ENCODE measurements at places on chromosomes 16 and 17.

GRCh38 chr16:2470603-2471015, 488 bp upstream of the NTN3 start:
- DNase-seq, result no peak

GRCh38 chr17:41733348-41734138, 900 bp downstream of the HAP1 start:
- DNase-seq, result peak; percentile 32

- DNase-seq, result no peak
These were observed 24.2 kb upstream of the IL17C start for GRCh38 chr16:88613911-88614817.

DNA sequence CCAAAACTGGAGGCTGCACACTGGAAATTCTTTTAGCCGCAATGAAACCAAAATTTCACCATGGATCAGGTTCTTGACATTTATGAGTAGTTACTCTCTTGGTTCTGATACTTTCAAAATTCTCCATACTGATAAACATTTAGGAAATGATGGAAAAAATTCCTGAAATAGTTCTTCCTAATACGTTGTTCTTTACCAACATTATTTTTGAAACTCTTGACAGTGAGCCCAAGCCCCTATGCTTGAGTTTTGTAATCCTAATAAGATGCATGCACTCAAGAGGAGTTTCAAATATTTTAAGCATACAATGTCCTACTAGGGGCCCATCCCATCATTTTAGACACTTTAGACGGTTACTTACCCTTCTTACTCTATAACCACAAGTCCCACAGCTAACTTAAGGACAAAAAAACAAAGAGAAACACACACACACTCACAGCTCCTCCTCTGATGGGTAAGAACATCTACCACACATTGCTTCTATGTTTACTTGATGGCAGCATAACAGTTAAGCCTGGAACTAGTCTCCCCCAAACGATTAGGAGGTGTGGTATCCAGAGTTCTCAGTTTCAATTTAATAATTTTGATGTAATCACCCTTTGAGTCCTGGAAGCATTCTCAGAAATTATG, 3.7 kb downstream of the VEZF1 start:
- DNase-seq, result no peak

DNA sequence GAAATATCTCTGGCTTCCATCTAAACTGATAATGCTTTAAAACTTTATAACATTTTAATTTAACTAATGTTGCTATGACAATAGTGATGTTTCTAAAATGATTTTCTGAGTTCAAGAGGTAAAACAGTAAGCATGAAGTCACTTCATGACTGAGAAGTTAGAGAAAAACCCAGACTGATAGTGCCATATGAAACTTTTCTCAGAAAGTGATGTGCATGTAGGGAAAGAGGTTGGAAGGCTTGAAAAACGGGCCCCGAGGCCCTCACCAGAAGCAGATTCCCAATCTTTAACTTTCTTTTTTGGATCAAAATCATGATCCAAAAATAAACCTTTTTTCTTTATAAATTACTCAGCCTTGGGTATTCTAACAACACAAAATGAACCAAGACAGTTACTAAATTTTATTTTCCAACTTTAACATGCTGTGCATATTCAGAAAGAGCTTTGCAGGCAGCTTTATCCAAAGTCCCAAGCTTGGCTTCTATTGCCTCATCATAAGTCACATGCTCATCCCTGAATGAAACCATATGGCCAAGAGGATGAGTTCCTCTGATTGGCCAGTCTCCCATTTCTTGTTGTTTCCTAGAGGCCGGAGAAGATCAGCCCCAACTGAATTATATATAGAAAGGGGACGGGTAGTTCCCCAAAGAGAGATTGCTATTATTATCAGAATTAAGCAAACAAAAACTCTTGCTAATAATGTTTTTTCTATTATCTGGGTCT, 357.6 kb upstream of the SALL1 start:
- no peak for DNase-seq

GRCh38 chr16:51636920-51637769, 486.1 kb upstream of the SALL1 start:
- DNase-seq, result no peak

- no peak for DNase-seq
These were observed 18.7 kb downstream of the CD300A start for GRCh38 chr17:74485022-74485743.

DNA sequence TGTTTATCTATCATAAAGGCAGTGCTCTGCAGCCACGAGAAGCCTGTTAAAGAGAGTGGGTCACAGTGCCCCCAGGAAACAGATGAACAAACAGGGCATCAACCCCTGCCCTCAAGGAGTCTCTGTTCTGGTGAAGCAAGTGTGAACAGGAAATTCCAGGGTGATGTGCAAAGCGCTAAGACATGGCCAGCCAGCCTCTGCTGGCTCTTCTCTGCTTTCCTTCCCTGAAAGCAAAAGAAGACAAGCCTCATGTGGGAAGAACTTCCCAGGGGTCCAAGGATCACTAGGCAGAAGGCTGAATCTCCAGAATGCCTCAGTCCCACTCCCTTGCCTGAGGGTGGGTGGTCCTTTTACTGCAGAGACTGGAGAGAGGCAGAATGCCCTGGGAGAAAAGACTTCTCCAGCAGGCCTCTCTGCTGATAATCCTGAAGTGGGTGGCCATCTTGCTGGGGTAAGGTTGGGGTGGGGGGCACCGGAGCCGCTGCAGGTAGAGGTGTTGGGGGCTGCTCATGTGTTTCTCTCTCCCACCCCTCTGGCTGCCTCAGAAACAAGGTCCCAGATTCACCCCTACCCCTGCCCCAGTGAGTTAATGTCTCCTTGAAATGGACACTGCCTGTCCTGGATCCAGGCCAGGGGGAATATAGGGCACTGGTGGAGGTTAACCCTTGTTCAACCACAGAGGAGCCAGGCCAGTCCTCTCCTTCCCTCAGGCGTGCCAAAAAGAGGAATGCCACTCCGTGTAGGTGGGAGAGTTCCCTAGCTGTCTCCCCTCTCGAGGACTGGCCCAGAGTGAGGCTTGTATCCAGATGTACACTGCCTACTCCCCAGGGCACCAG, 2.4 kb downstream of the ANKRD13B start:
- DNase-seq, result no peak

- DNase-seq, result no peak
These were observed 417.1 kb downstream of the XYLT1 start for GRCh38 chr16:17053536-17054160.

DNA sequence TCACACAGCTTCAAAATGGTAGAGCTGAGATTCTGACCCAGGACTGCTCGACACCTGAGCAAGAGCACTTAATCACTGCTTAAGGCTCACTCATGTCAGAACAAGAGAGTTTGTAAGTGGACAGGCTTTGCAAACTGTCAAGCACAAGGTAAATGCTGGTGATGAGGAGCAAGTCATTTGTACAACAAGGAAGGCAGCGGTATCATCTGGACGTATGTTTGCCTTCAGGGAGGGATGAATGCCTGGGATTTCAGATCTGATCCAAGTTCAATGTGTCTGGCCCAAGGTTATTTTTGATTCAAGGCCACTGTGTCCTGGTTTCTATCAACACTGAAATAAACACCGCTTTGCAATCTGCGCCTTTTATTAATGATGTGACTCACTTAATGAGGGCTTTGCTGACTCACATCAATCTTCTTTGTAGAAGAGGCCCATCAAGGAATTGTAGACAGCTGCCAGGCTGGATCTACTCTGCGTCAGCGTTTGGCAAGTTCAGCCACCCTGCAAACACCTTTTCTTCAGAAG, 174.4 kb upstream of the HS3ST3A1 start:
- peak; percentile 48 for DNase-seq

DNA sequence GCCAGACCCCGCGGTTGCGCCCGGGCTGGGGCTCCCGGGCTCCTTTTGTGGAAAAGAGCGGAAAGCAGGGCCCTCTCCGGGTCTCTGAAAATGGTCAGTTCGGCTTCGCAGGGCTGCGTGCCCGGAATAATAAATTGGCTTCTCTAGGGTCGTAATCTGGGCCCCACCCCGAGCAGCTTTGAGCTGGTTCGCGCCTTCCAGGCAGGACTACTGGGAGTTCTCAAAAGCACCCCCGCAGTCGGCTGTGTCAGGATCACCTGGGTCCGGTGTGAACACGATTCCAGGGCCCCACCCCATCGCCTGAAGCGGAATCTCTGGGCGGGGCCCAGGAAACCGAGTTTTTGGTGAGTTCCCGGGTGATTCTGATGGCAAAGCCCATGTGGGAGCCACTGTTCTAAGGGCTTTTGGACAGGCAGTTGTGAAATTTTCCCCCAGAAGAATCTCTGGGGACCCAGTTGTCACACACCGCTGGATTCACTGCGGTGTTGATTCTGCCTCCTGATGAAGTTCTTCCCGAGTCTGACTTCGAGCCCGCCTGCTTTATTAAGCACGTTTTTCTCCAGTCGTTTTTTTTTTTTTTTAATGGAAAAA, 77.0 kb downstream of the MRC2 start:
- no peak for DNase-seq

DNA sequence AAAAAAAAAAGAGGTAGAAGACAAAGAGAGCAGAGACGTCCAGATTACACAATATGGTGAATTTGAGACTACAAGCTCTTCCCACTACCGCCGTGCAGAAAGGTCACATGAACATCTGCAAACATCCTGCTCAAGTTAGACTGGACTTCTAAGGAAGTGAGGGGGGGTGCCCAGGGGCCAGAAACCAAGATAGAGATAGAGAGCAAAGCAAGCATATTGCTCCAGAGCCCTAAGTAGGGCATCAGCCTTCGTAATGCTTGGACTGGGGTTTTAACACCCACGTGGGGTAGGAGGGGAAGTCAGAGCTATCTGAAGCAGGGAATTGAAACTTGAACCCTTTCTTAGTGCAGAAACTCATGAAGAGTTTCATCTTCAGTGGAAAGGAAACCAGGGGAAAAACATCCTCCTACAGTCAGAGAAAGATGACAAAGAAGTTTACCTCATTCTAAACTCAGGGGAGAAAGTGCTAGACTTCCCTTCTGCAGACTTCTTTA, 8.7 kb downstream of the CLEC19A start:
- peak; percentile 11 for DNase-seq

GRCh38 chr17:55911186-55911585, 160.3 kb downstream of the PCTP start:
- no peak for DNase-seq

DNA sequence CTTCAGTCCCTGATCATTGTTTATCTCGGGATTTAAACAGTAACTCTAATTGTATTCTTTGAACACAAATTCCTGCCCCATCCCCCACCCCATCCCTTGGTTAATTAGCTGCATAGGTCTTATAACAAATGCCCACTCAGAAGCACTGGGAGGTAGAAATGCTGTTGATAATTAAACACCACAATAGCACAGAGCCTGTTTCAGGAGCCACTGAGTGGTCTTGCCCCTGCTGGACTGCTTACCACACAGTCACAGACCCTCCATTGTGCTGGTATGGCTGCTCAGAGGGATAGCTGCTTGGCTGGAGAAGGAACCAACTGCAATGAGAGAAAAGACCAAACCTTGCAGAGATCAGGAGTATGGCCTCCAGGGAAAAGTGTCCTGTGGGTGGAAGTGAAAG, 214.1 kb downstream of the ANKFN1 start:
- no peak for DNase-seq

DNA sequence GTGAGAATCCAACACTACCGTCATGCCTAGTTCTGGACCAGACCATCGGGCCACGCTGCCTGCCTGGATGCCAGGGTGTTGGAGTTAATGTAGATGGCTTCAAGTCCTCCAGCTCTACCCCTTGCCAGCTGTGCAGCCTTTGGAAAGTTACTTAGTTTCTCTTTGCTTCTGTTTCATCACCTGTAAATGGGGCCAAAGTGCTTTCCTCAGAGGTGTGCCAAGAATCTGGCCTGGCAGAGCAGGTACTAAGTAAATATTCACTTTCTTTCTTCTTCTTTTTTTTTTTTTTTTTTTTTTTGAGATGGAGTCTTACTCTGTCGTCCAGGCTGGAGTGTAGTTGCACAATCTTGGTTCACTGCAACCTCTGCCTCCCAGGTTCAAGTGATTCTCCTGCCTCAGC, 159.5 kb upstream of the RPL38 start:
- peak; percentile 51 for DNase-seq

DNA sequence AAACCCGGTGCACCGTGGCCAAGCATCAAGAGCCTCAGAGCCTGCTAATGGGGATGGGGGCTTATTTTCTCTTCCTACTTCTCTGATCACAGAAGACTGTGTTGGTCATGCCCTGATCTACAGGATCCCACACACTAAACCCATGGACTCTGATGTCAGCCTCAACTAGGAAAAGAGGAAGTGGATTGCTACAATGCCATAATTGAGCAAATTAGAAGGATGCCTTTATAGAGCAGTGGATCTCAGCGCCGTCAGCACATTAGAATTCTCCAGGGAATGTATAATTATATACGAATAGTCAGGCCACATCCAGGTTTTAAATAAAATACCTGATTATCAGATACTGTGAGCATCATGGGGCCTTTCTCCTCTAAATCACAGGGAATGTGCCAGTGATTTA, 64.8 kb downstream of the VAT1L start:
- DNase-seq, result no peak

GRCh38 chr16:87690911-87691685, 74.7 kb downstream of the KLHDC4 start:
- DNase-seq, result no peak

DNA sequence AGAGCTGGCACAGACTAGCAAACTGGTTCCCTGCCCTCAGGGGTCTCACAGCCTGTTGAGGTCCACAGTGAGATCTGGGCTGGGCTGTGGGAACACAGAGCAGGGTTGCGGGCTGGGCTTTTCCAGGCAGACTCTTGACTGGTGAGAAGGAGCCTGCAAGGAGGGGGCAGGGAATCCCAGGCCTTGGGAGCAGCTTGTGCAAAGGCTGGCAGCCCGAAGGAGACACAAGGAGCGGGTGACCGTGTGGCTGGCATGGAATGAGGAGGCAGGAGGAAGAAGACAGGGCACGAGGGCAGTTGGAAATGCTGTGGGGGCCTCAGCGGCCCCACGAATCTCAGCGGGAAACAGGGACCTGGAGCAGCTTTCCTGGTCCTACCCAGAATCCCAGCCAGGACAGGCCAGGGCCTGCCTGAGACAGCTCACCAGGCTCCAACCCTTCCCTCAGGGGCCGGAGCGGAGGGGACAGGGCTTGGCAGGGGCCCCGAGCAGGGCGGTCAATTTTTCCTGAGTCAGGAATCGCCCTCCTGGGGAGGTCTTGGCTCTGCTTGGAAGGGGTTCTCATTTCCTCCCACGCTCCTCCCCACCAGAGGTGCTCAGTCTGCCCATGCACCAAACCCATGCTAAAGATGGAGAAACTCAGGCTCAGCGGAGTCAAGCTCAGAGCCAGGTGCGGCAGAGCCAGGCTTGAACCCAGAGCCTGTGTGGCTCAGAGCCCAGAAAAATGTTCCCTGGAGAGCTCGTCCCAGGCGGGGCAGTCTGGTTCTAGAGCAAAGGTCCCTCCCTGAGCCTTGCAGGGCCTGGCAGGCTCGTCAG, 9.2 kb upstream of the SNN start:
- no peak for DNase-seq

- DNase-seq, result no peak
These were observed 80.5 kb downstream of the KSR1 start for GRCh38 chr17:27536781-27537180.

- no peak for DNase-seq
These were observed 622.3 kb downstream of the TMEM114 start for GRCh38 chr16:7967996-7968509.

GRCh38 chr17:22492331-22492730, 800.0 kb downstream of the KCNJ18 start:
- no peak for DNase-seq

- no peak for DNase-seq
These were observed 25.5 kb downstream of the GRB7 start for GRCh38 chr17:39763051-39763820.

GRCh38 chr17:9537177-9537776, 38.3 kb downstream of the STX8 start:
- no peak for DNase-seq
